Right lung (tissue), 10 donors: ENCODE measurements at places on chromosomes 4 and X.

GRCh38 chr4:53010318-53010717 is 148.2 kb downstream of the RASL11B start:
- no peak for DNase-seq

- no peak for DNase-seq
Observed at GRCh38 chr4:80229128-80229527, 31.8 kb downstream of the PRDM8 start.

DNA sequence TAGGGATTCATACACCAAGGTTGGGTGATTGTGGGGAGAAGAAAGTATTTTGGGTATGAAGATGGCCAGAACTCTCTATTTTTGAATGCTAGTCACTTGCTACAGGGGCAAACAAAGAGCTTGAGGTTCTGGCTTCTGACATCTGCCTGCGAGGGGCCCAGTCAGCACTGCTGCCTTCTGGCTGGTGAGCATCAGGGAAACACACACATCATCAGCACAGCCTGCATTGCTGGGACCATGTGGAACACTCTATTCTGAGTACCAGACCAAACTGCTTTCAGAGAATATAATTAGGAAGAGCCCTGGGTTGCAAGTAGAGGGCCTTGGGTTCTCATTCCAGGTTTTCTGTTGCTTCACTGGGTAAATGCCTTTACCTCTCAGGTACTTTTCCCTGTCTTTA is 14.1 kb downstream of the TRPC5 start:
- DNase-seq: no peak

DNA sequence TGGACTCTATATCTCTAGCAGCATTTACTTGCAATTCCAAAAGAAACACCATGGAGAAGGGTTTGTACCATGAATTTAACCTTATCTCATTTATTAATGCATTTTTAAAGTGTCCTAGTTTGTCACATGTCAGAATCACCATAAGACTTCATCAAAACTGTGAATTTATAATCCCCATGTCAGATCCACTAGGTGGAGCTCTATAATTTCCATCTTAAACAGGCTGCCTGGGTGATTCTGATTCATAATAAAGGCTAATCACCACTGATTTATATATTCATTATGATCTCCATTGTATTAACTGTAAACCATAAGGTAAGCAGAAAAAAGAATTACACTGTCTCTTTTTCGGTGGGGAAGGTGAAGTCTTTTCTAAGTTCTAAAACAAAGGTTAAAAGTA is 4.0 kb downstream of the TCEAL2 start:
- no peak for DNase-seq

DNA sequence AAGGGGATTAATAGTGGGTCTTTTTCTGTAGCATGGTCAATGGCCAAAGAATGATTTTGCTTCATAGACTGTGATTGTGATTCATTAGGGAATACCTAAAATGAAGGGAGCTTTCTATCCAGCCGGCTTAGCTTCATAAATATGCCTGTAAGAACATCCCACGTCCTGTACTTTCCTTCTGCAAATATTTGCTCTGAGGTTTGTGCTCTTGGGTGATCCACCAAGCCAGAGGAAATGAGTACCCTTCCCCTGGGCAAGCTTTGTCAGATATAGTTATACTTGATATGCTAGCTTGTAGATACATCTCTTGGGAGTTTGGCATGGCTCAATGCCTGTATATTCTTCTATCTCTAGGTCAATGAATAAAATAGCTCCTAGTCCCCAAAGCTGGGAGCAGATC is 28.2 kb upstream of the SPARCL1 start:
- no peak for DNase-seq

GRCh38 chrX:87517571-87518141 is at the start of gene KLHL4:
Gene KLHL4, plus strand, starts transcription at chrX:87517802. Its CDS starts 92 bp downstream, at chrX:87517894.
- peak; percentile 12 for DNase-seq

DNA sequence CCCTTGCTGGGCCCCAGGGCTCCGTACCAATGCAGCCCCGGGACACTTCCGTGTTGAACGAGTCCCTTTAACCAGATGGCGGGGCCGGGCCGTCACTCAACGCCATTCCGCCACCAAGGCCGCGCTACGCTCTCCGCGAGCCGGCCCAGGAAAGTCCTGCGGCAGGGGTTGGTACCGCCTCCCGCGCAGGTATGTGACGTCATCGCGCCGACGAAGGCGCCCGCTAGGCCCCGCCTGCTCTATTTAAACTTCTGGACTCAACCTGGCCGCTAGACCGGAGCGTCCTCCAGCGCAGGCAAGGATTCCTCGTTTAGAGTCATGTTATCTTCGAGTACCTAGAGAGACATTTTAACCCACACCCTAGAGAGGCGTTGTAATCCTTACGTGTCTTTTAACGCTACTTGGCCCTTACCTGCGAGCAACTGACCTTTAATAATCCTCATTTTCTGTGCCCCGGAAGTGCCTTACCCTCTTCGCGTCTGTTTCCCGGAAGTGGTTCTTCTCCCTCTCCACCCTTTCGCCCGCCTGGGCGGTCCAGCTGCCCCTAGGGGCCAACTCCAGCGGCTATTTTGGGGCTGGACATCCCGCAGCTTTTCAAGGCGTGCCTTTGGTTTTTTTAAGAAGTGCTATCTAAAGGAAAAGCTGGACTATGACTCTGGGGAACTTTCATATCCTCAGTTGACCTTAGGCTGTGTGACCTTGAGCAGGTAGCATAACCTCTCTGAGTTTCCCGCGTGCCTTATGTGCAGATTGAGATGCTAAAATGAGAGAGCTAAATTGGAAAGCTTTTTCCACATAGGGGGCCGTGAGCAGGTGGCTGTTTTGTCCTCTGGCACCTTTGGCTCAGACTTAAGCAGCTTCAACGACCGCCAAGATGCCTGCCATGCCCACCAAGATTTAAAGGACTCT is at the start of gene PNPLA4:
Gene PNPLA4 (minus strand): TSS at position 155 of the 909 bp plus-strand sequence. CDS start 1,294 bp downstream, outside the sequence.
- DNase-seq: peak; percentile 84

GRCh38 chr4:94334962-94335361 is 7.7 kb downstream of the HPGDS start:
- DNase-seq: no peak

DNA sequence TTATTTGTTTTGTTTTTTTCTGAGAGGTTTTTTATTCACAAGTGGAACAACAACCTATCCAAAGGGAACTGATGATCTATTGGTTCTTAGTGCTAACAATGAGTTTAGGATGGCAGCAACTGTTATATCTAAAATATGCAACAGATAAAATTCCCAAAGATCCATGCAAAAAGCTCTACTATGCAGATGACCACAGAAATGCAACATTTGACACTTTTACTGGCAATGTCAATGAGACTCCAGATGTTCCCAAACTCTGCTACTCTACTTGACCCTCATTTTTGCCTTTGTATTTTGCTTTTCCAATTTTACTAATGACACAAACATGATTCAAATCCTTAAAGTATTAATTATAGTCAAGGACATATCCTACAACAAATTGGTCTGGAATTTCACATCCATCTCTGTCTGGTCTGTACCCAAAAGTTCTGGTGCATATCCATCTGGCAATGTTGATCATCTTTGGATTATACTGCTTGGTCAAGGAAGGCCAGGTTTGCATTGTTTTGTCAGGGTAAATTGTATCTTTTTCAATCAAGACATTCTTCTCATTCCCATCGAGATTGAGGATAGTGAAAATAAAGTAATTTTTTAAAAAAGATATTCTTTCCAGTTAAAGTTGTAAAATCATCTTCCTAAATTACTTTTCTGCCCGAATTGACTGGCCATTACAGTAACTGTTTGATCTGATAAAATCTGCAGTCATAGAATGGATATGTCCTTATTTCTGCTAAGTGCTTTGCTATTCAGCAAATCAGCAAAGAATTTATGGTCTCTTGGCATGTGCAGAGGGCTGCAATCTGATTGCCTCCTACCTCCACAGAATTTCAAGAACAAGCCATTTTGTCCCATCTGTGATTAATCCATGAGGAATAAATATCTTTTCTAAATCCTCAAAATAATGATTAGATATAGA is 73.6 kb downstream of the FGFBP1 start:
- no peak for DNase-seq

- no peak for DNase-seq
Observed at GRCh38 chr4:184825141-184825895, 450 bp downstream of the ACSL1 start.

DNA sequence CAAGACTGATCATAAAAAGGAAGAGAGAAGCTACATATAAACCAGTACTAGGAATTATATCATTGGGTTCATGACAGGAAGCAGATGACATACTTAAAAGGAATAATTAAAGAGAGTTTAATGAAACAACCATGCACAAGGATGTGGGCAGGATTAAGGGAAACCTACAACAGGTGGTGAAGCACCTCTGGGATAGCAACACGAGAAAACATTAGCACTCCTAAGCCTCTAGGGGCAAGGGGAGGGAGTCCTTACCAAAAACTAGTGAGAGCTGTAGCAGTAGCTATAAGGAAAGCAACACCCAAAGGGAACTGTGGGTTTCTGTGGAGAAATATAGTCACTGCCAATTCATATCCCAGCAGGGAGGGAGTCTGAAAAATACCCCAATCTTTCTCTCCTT is 7.2 kb upstream of the THOC2 start:
- DNase-seq: no peak

DNA sequence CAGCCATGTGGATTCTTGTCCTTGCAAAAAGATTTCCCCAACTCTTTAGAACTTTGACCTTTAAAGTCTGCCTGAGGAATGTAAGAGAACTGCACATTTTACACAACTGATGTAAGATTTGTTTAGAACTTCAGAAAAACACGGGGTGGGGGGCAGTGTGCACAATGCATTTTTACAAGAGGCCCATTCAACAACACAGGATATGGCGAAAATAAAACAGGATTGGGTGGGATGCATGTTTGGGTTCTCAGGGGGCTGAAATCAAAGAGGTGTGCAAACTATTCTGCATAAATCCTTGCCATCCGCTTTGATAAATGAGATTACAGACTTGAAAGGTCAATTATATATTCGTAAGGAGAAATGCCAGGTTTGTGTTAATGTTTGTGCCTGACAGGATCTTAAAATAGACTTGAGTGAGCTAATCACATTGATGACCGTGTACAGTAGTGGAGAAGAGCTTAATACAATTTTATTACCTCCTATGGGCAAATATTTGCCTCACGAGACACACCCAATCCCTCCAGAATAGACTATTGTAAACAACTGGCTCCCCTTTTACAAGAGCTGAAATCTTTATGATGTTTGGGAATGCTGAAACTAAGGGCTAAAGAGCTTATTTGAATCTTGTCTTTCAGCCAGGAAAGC is 184.1 kb upstream of the LEF1 start:
- DNase-seq: no peak

- DNase-seq: no peak
Observed at GRCh38 chrX:148504506-148504905, 4.1 kb downstream of the AFF2 start.

GRCh38 chr4:21692241-21692640 is 256.3 kb downstream of the KCNIP4 start:
- DNase-seq: peak; percentile 18

DNA sequence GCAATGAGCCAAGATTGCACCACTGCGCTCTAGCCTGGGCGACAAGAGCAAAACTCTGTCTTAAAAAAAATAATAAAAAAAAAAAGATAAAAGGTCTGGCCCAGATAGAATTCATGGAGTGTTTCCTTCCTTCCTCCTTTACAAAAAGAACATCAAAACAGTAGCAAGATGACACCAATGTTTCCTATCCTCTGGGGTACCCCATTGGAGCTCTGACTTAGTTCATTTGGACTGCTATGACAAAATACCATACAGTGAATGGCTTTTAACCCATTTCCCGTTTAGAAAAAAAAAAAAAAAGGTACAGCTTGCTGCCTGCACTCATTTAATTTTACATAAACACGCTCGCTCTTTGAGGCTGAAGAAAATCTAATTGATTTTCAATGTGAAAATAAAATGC is 89.9 kb upstream of the PRKX start:
- DNase-seq: no peak

- DNase-seq: no peak
Observed at GRCh38 chr4:169236873-169237626, 33.7 kb downstream of the SH3RF1 start.

- no peak for DNase-seq
Observed at GRCh38 chrX:19855700-19856381, 31.6 kb downstream of the SH3KBP1 start.

- no peak for DNase-seq
Observed at GRCh38 chrX:73562458-73562857, 539 bp upstream of the CHIC1 start.

GRCh38 chr4:77146186-77147078 is 10.6 kb upstream of the CCNG2 start:
- no peak for DNase-seq

- no peak for DNase-seq
Observed at GRCh38 chr4:152738827-152739226, 40.7 kb downstream of the TIGD4 start.

DNA sequence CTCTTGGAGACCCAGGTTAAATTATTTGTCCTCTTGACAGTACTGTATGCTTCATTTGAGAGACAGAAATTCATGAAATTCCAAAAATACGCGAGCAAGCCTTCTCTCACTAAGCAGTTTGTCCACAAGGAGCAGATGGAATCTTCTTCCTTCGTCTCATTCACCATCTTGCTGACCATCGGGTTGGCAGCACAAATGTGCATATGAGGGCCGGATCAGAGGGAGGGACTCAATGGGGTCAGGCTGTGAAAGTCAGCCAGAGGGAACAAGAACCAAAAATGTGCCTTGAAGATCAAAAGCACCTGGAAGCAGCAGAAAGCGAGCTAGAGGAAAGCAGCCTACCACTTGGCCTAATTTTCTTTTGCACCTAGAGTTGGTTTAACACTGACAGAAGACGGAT is 16.4 kb downstream of the NHSL2 start:
- DNase-seq: no peak

- no peak for DNase-seq
Observed at GRCh38 chr4:107725281-107725859, 5.3 kb upstream of the PAPSS1 start.

- no peak for DNase-seq
Observed at GRCh38 chr4:176642472-176642871, 150.2 kb downstream of the VEGFC start.

GRCh38 chr4:115165503-115165902 is 52.1 kb upstream of the NDST4 start:
- no peak for DNase-seq

GRCh38 chr4:41575207-41575606 is 37.2 kb downstream of the LIMCH1 start:
- no peak for DNase-seq

DNA sequence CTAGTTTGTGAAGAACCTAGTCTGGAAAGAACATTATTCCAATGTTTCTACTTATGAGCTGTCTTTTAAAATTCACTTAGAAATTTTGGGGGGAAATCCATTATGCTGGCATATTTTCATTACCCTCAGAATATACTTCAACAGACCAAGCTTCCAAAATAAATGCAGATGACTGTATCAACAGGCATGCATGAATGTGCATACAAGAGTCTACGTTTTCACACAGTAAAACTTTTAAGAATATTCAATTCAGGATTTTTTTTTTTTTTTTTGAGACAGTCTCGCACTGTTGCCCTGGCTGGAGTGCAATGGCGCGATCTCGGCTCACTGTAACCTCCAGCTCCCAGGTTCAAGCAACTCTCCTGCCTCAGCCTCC is 49.7 kb downstream of the ABCG2 start:
- DNase-seq: no peak

- no peak for DNase-seq
Observed at GRCh38 chr4:1369479-1370079, 22.6 kb downstream of the UVSSA start.
